NCI-H1694 (cell line): ENCODE measurements at places on chromosomes 3 and 15.

- DNase-seq: no peak
Observed at GRCh38 chr15:81071120-81071519, 63.0 kb upstream of the CFAP161 start.

DNA sequence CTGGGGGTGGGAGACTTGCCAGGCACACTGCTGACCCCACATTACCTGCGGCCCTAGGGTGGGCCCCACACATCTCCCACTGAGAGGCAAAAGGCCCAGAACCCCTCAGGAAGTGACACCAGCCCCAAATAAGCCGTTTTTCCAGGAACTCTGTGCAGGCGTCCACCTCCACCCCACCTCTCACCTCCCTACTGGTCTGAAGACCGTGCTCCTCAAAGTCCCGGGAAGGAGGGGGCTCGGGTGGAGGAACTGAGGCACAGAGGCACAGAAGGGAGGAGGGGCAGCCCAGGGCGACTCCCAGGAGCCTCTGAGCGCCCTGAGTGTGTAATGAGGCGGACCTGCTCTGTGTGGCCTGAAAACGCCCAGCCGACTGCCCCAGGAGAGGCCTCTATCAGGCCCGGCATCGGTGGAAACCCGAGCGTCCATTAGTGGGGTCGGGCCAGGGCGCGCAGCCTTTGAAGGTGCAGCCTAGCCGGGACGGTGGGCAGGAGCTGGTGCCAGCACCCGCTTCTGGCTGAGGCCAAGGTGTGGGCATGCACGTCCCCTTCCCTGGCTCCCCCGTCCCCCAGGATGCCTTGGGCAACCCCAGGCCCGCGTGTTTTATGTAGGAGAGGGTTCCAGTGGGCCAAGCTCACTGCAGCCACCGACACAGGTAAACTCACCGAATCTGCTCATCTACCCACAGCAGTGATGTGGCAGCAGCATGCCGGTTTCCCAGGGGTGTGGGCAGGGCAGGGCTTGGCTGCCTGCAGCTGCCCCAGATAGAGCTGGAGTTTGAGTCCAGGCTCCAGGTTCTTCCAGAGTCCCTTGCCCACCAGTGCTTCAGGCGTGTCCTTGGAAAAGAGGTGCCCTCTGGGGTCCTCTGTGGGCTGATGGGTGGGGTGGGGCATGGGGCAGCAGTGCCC, 55.8 kb downstream of the DNAJB8 start:
- no peak for DNase-seq

DNA sequence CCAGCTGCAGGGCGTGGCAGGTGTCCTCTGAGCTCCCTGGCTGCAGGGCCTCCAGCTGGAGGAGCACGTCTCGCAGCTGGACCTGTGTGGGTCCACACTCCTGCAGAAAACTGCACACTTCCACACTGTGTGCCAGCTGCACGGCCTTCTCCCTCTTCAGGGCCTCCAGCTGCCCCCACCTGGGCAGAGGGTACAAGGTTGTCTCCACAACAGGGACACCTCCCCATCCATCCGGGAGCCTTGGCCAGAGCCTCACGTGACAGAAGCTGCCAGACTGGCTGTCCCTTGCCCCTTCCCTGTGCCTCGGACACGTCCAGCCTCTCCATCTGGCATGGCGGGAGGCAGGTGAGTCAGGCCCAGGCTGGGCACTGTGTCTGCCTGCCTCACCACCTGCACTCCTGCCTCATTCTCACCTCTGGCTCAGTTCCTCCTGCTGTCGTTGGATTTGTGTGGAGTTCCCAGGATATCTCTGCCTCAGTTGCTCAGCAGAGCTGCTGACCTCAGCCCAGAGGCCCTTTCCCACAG, 14.5 kb downstream of the SPTBN5 start:
- DNase-seq: no peak

- DNase-seq: no peak
Observed at GRCh38 chr3:20121088-20121487, 64.9 kb downstream of the SGO1 start.

GRCh38 chr3:23174426-23175039, 28.6 kb upstream of the UBE2E2 start:
- no peak for DNase-seq

- DNase-seq: peak; percentile 27
Observed at GRCh38 chr15:25763331-25763751, 99.8 kb downstream of the ATP10A start.

DNA sequence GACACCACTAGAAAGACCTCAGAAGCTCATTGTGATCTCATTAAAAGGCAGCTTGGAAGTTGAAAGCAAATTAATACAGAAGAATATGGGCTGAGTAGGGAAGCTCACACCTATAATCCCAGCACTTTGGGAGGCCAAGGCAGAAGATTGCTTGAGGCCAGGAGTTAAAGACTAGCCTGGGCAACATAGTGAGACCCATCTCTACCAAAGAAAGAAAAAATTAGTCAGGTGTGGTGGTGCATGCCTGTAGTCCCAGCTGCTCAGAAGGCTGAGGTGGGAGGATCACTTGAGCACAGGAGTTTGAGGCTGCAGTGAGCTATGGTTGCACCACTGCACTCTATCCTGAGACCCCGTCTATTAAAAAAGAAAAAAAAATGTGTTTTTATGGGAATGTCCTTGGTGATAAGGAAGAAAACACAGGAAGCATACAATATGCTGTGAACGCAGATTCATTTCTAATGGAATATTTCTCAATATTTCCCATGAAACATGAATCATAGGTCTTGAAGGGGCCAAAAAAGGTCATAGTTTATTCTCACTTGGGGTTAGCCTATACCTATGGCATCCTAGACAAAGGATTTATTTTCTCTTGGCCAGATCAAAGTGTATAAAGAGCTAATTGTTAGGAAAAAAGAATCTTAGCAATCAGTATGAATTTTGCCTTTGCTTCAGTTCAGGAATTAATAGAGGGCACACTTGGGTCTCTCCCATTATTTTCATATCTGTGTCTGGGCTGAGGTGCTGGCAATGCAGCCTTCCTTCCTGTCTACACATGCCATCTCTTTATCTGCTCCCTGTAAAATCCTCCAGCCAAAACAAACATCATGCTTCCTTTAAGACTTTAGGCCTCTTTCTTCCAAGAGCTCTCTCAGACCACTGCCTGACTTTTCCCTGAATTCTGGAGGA, 98.2 kb downstream of the FNDC3B start:
- no peak for DNase-seq

- DNase-seq: no peak
Observed at GRCh38 chr15:38247336-38247735, 5.3 kb upstream of the SPRED1 start.
